Activated CD8-positive, alpha-beta memory T cell treated with anti-CD3 and anti-CD28 coated beads, Interleukin-2, amount 50 U/mL, for 4 hours (primary cell): ENCODE measurements at places on chromosomes 5 and 9.

DNA sequence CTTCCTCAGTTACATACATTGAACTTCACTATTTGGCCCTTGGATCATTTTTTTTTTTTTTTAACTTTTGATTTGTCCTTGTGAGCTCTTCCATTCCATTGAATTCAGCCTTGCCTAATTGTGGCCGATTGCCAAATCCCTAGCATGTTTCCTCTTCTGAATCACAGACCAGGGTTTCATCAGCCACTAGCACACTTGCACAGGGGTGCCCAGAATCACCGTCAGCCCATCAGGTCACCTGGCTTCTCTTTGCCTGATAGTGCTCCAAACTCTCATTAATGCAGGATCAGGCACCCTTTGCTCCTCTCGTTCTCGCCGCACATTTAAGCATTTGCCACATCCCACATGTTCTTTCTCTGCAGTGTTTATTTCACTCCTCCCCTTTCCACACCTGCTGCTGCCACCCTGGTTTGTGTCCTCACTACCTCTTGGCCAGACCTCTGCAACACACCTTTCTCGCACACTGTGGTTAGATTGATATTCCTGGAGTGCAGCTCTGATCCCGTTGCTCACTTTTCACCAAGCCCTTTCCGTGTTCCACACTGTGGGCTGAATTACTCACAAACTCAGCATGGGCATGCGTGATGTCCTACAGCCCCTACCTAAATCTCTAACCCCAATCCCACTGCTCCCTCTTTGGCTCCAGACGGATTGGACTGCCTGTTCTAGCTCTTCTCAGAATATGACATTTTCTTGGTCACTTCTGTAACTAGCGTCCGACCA, 9.8 kb downstream of the PIK3R1 start:
- DNase-seq: no peak

DNA sequence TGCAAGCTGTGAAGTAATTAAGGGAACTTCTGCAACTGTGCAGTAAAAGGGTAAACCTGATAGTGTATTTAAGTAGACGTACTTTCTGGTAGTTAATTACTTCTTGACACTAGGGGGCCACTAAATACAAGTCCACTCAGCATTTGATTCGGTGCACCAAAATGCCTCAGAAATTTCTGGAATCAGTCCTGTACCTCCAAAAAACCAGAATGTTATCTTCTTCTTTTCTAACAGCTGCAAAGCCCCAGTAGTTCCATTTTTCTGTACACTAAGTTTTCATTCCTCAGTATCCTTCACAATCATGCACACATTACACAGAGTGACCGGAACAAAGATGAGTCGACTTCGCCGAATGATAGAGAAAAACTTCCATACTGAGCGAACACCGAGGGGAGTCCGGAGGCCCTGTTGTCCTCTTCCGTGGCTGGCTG, 484 bp downstream of the GFM2 start:
- no peak for DNase-seq

DNA sequence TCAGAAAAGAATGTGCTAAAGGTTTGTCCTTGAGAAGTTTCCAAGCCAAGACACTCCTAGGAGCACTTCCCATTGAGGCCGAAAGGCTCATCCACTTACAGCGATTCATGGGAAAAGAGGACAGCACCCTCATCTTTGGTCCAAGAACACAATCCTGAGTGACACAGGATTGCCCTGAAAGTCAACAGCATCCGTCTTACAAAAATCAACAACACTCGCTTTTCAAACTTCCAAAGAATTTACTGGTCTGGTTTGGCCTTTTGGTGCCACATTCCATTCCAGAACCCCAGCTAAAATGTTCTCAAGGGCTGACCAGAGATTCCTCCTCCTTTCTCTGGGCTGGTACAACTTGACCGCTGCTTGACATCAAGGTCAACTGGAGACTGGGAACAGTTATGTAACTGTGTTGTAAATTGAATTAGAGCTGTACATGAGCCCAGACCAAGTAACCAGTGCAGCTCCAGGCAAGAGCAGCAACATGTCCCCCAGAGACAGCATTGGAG, 415.8 kb upstream of the PIK3R1 start:
- no peak for DNase-seq

GRCh38 chr5:83752700-83753099, 32.0 kb upstream of the HAPLN1 start:
- DNase-seq: no peak

DNA sequence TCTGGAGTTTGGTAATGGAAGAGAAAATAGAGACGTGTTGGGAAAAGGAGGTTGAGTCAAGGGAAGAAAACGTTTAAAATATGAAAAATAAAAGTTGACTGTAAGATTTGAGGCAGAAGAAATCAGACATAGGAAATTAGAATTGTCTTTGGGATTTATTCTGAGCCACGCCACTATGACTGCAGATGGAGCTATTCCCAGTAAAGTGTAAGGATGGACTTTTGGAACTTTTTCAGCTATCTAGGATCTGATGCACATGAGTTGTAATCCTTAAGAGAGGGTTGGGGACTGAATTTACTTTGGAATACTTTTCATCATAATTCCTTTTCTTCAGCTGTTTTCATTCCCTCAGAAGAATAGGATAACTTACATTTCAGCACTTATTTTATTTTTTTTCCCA, 336.7 kb downstream of the FAM170A start:
- no peak for DNase-seq

DNA sequence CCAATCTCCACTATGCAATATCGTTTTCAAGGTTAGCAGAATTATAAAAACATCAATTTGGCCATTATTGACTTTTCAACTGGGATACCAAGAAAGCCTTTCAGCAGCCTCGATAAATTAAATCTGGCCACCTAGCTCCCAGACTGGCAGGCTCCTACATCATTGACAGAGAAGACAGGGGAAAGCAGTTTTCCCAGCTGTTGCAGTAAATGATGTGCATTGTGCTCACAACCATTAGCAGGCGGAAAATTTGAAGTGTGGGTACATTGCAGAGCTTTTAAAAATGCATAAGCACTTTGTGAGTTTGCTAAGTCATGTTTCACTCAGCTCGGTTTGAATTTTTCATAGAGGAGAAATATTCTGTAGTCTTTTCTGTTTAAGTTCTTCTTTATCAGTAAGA, 297.9 kb downstream of the KCTD16 start:
- no peak for DNase-seq

- DNase-seq: no peak
These were observed 8.2 kb downstream of the PDLIM7 start for GRCh38 chr5:177489119-177489716.

- no peak for DNase-seq
These were observed 48.3 kb upstream of the PTGS1 start for GRCh38 chr9:122322553-122322952.

- no peak for DNase-seq
These were observed 124.7 kb downstream of the ALDH1A1 start for GRCh38 chr9:72827950-72828731.

DNA sequence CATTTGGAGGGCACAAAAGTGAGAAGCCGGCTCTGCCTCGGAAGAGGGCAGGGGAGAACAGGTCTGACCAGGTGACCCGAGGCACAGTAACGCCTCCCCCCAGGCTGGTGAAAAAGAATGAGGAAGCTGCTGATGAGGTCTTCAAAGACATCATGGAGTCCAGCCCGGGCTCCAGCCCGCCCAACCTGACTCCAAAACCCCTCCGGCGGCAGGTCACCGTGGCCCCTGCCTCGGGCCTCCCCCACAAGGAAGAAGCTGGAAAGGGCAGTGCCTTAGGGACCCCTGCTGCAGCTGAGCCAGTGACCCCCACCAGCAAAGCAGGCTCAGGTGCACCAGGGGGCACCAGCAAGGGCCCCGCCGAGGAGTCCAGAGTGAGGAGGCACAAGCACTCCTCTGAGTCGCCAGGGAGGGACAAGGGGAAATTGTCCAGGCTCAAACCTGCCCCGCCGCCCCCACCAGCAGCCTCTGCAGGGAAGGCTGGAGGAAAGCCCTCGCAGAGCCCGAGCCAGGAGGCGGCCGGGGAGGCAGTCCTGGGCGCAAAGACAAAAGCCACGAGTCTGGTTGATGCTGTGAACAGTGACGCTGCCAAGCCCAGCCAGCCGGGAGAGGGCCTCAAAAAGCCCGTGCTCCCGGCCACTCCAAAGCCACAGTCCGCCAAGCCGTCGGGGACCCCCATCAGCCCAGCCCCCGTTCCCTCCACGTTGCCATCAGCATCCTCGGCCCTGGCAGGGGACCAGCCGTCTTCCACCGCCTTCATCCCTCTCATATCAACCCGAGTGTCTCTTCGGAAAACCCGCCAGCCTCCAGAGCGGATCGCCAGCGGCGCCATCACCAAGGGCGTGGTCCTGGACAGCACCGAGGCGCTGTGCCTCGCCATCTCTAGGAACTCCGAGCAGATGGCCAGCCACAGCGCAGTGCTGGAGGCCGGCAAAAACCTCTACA, 11.8 kb downstream of the QRFP start:
- no peak for DNase-seq

DNA sequence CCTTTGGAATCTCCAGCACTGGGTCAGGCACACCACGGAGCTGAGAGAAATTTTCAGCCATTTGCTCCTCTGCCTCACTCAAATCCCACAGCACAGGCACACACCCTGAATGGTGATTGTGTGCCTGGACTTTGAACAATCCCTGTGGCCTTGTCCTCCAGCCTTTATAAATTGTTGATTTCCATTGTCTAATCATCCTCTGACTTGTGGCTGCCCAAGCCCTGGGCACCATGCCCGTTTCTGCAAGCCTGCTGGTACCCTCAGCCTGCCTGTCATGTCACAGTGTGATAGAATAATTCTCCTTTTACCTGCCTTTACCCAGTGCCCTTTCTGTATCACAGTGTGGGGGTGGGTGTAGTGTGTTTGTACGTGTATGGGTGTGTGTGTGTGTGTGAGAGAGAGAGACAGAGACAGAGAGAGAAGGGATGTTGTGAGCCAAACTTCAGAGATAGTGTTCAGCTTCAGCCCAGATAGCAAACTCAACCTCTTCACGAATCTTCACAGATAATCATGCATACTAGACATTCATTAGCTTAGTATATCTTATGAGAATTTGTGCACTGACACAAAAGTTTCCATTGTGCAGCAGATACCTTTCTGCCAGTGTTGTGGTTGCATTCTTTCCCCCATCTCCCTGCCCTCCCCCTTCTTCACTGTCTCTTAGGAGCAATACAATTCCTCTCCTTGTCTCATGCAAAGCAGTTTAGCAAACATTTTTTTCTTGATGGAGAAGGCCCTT, 27.8 kb upstream of the SLC44A1 start:
- DNase-seq: no peak

DNA sequence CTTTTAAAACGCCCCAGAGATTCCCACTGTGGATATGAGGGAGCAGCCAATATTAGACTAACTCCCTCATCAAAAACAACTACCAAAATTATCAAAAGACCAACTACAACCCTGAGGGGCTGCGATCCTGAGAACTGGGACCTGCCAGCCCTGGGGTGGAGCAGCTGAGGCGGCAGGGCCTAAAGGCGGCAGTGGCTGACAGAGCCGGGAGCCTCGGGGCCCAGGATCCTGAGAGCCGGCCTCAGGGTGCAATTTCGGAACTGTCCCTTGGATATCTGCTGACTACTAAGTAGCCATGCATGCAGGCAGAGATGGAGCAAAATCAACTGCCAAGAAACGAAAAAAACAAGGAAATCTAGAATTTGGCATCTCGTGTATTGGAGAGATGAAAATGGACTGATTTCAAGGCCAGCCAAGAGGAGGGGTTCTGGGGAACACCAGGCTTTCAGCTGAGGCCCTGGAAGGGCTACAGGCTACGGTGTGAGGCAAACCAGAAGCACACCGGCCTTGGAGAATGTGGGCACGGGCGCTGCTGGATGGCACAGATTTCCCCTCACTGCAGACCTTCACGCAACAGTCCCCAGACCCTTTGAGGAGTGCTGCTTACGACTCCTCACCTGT, 63.6 kb upstream of the UBAC1 start:
- DNase-seq: no peak

GRCh38 chr5:14408969-14409586, 172.5 kb upstream of the OTULINL start:
- DNase-seq: no peak

DNA sequence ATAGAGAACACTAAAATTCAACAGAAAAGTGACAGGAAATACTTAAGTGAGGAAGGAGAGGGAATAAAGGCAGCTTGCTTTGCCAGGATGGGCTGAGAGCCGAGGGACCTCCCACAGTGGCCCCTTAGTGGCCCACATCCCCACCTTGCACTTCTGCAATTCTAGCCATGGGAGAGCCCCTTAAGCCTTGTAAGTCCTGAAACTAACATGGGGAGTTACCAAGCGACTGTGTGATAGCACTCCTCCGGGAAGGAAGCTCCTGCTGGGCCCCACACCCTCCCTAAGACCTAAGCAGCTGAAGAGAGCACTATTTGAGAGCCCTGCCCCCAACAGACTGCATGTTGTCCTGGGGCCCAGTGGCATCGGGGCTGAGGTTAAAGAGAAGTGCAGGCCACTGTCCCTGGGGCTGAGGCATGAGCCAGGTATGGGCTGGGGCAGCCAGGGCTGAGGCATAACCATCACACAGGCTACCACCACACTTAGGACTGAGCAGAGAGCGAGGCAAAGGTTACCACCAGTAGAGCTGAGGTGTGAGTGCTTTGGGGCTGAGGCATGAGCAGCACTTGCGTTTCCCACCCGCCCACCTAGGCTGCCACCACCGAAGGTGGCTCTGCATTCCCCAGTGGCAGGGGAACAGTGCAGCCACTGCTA, 301.8 kb upstream of the TRPC7 start:
- no peak for DNase-seq

- DNase-seq: no peak
These were observed 33.3 kb upstream of the FAT2 start for GRCh38 chr5:151624476-151624875.

- no peak for DNase-seq
These were observed 37.6 kb upstream of the HNRNPA0 start for GRCh38 chr5:137791799-137792198.

GRCh38 chr9:3931996-3932906, 367.6 kb downstream of the GLIS3 start:
- no peak for DNase-seq

GRCh38 chr5:141635646-141636045, 1.0 kb downstream of the HDAC3 start:
- DNase-seq: no peak

DNA sequence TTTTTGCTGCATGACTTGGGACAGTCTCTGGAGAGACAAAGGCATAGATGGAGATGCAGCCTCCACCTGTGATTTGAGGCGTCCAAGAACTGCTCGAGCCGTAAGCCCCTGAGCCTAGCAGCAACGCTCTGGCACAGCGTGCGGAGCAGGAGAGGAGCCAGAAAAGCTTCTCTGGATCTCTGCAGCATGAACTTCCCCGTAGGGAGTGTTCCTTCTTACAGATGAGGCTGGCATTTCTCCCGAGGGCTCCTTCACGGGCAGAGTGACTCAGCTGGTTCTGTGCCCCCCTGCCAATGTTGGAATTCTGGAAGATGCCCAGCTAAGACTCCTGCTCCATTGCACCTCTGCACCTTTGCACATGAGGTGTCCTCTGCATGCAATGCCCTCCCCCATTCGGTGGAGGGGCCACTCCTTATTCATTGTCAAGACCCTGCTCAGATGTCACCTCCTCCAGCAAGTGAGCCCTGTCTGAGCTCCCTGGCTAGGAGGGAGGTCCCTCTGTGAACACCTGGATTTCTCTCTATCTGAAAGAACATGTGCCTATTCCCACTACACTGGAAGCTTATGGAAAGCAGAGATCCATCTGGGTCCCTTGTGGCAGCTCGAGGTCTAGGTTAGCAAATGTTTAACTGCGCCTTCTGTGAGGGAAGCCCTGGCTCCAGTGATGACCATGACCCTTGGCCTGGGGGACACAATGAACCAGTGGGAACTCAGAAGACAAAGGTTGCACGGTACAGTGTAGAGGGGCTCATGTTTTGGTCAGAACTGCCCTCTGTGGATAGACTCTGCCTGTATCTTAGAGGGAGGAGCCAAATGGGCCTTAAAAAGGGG, 39.6 kb downstream of the SH3PXD2B start:
- DNase-seq: no peak

- no peak for DNase-seq
These were observed 106.0 kb downstream of the SMARCA2 start for GRCh38 chr9:2120926-2121689.
